Thyroid gland (tissue), 4 donors: ENCODE measurements at places on chromosomes 3 and 15. TPM values are rescaled to one million over a fixed set of nuclear protein-coding genes. Genes with fewer than 3 reads are reported as not detected.

Gene RARB
- total RNA-seq = 19.3 TPM

Gene BLM
- total RNA-seq = 1.3 TPM

Gene HHLA2
- total RNA-seq = not detected

Gene TMCO5A
- total RNA-seq = not detected

- no peak overlapping the region for H3K27ac ChIP-seq
- DNase-seq = no peak
- H3K4me3 ChIP-seq = no peak overlapping the region
- no peaks in the 10 kb centered on the region for H3K4me1 ChIP-seq
Measured at GRCh38 chr15:100691321-100691720, 88.9 kb downstream of the ASB7 start.

GRCh38 chr15:61299075-61299763 is 70.1 kb upstream of the RORA start:
- DNase-seq = peak; percentile 75
- H3K36me3 ChIP-seq = no peaks in the 10 kb centered on the region
- no peak overlapping the region for H3K27ac ChIP-seq
- peaks cover 5% of the 10 kb centered on the region for H3K4me1 ChIP-seq

DNA sequence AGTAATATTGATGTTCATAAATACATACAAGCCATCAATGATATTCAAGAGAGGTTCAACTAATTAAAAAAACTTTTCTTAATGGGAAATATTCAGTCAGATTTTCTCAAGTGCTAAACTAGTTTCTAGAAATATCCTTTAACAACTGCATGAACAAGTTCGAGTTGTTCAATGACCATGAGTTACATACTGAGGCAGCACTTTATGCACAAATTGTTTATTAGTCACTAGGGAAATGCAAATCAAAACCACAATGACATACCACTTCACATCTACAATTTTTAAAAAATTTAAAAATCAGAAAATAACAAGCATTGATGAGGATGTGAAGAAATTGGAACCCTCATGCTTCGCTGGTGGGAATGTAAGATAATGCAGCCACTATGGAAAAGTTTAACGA is 62.4 kb downstream of the RAD18 start:
- no peak overlapping the region for H3K4me3 ChIP-seq
- H3K27ac ChIP-seq = no peak overlapping the region
- no peaks in the 10 kb centered on the region for H3K4me1 ChIP-seq
- DNase-seq = no peak
- no peaks in the 10 kb centered on the region for H3K36me3 ChIP-seq
- no peaks in the 10 kb centered on the region for H3K27me3 ChIP-seq

DNA sequence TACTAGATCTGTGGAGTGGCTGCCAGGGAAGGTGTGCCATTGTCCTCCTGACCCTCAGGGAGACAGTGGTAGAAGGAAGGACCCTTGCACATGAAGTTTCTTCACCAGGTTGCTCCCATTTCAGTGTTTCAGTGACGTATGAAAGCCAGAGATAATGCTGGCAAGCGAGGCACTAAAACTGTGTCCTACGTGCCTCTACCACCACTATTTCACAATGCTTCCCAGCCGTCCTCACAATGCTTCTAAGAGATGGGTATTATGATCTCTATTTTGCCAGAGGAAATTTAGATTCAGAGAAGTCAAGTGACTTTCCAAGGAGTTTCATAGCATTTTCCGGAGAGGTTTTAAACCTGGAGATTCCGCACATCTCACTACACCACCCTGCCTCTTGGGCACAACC is 28.0 kb upstream of the RNF7 start:
- no peak overlapping the region for H3K27ac ChIP-seq
- no peak overlapping the region for H3K4me3 ChIP-seq

DNA sequence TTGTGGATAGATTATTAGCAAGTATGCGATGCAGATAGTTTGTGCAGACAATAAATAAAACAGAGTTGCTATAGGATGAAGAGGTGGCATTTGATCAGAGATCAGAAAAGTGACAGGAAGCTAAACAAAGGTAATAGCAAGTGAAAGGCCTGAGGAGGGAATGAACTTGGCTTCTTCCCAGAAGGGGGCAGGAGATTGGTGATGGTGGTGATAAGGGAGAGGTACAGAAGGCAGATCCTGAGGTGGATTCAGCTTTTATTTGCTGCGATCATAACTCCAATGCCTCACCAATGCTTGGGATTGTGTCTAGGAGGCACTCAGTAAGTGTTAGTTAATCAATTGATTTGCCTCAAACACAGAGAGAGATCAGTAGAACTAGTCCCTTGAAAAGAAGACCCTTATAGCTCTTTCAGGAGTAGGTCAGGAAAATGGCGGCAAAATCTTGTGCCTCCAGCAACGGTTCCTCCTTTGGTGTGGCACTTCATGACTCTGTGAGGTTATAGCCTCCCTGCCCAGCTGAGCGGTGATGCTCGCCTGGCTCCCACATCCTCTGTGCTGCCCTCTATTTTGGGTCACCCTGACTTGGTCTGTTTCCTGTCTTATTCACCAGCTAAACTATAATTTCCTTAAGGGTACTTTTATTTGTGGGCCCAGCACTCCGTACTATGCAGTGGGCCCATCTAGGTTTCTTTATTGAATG is 37.5 kb downstream of the TGFBR2 start:
- no peaks in the 10 kb centered on the region for H3K36me3 ChIP-seq
- no peak overlapping the region for H3K4me3 ChIP-seq
- peak; percentile 6 for DNase-seq
- peaks cover 14% of the 10 kb centered on the region for H3K4me1 ChIP-seq
- no peaks in the 10 kb centered on the region for H3K27me3 ChIP-seq

DNA sequence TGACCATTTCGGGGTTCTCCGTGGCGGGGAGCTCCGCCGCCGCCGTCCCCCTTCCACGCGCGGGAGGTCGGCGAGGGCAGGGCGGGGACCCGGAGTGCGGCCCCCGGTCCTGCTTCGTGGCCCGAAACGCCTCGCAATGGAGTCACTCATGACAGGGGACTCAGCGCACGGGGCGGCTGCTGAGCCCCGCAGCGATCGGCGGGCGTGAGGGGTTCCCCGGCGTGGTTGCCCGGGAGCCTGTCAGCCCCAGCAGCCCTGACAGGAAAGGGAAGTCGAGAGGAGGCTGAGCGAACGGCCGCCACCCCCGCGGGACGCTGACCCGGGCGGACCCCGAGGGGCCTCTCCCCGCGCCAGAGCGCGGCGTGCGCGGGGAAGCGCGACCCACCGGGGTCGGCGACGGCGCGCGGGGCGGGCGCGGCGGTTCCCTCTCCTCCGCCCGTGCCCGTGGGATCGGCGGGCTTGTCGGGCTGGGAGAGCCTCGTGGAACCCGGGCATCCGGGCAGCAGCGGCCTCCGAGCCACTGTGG is 564 bp upstream of the PIGZ start:
- no peaks in the 10 kb centered on the region for H3K27me3 ChIP-seq
- peaks cover 10% of the 10 kb centered on the region for H3K4me1 ChIP-seq
- no peaks in the 10 kb centered on the region for H3K36me3 ChIP-seq
- DNase-seq = peak; percentile 13
- peak overlapping the region; percentile 58 for H3K4me3 ChIP-seq

DNA sequence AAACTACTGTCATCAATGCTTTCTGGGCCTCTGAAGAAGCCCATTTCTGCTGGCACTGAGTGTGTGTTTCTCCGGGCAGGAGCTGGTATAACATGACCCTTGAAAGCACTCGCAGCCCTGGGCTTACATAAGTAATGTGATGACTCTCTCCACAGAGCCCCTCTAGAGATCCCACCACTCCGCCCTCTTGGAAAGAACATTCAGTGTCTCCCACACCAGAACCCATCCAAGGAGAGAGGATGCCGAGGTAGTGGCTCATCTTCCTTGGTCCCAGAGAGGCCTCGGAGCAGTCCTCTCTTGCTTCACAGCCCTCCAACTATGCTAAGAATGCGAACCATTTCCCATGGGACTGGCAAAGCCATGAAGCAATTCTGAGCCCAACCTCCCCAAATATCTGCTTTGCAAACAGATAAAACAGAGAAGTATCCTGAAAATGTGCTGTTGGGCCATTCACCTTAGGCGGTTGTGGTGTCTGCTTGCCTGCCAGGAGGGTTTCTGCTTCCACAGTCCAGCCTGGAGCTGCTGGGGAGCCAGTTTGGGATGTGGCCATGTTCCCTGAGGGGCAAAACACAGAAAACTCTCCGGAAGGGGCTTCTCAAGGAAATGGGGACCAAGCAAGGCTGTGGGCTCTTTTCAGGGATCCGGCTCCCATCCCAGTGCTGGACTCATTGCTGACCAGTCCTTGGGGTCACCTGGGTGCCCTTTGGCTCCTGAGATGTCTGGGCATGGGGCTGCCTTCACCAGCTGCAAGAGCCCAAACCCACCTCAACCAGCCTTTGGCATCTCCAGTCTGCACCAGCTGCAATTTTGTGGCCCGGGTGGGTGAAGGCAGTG is 47.3 kb downstream of the AMOTL2 start:
- H3K36me3 ChIP-seq = no peaks in the 10 kb centered on the region
- DNase-seq = peak; percentile 74
- H3K4me1 ChIP-seq = peaks cover 35% of the 10 kb centered on the region
- H3K27me3 ChIP-seq = no peaks in the 10 kb centered on the region

DNA sequence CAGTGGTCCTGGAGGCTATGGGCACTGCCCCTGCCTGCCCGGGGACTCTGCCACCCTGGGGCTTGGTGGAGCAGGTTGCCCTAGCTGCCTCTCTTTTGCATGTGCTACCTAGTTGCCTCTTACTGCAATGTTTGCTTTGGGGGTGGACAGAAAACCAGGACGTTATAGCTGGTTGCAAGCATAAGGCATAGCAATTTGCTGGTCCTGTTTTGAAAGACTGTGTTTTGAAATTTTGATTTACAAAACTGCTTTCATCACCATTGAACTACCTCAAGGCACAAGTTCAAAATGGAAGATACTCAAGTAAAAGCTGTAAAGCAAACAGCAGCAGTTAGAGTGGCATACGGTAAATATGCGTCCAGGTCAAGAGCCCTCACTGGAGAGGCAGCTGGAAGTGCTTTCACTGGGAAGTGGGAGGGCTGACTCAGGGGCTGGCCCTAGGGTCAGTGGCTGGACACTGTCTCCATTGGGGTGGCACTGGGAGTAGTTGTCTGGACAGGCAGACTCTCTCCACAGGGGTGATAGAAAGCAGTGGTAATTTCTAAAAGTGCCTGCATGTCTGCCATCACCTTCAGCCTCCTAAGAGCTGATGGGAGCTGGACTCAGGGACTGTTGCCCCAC is 138.1 kb downstream of the CHDH start:
- H3K27ac ChIP-seq = no peak overlapping the region
- H3K36me3 ChIP-seq = no peaks in the 10 kb centered on the region
- peak; percentile 53 for DNase-seq
- H3K4me1 ChIP-seq = no peaks in the 10 kb centered on the region
- no peaks in the 10 kb centered on the region for H3K27me3 ChIP-seq
- no peak overlapping the region for H3K4me3 ChIP-seq

- no peak overlapping the region for H3K4me3 ChIP-seq
- H3K4me1 ChIP-seq = no peaks in the 10 kb centered on the region
- H3K36me3 ChIP-seq = no peaks in the 10 kb centered on the region
Measured at GRCh38 chr3:127889461-127889863, 25.6 kb upstream of the KBTBD12 start.

DNA sequence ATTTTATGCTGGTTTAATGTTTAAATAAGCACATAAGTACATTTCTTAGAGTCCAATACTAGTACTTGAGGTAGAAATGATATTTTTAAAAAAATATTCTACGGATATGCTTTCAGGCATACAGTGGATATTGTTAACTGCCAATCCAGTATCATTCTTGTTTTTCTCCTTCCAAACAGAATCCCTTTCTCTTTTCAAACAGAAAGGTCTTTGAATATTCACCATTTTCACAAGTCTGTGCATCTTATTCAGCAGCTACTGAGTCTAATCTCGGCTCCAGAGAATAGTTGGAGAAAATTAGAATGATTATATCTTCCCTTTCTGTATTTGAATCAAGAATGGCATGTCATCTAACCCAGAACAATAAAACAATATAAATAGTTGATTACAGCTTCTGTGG is 174.5 kb downstream of the GOLGA6L6 start:
- H3K27me3 ChIP-seq = no peaks in the 10 kb centered on the region
- H3K27ac ChIP-seq = no peak overlapping the region
- H3K36me3 ChIP-seq = no peaks in the 10 kb centered on the region
- no peak overlapping the region for H3K4me3 ChIP-seq

DNA sequence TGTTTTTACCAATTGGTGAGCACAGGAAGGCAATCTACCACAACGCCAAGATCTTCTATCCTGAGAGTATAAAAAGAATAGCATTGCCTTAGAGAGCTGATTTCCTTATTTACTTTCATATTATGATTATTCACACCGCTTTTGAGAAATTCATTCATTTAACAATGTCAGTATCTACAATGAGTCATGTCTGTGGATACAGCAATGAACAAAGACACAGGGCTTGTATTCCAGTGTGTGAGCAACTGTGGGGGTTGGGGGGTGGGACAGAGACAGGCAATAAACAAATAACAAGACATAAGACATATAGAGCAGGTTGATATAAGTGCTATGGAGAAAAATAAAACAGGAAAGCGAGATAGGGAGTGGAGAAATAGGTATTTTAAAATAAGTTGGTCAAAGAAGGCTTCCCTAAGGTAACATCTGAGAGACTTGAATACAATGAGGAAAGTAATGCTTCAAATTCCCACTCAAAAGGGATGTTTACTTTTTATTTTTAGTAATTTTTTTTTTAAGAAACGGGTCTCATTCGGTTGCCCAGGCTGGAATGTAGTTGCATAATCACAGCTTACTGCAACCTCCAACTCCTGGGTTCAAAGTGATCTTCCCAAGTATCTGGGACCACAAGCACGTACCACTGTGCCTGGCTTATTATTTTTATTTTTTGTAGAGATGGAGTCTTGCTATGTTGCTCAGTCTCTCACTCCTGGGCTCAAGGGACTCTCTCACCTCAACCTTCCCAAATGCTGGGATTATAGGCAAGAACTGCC is 45.7 kb downstream of the PGBD4 start:
- DNase-seq = no peak
- H3K36me3 ChIP-seq = peaks cover 16% of the 10 kb centered on the region
- H3K4me3 ChIP-seq = no peak overlapping the region
- H3K4me1 ChIP-seq = no peaks in the 10 kb centered on the region
- H3K27me3 ChIP-seq = no peaks in the 10 kb centered on the region

GRCh38 chr3:44771424-44772098 is 10.0 kb downstream of the KIF15 start:
- DNase-seq = no peak
- no peaks in the 10 kb centered on the region for H3K4me1 ChIP-seq
- no peaks in the 10 kb centered on the region for H3K27me3 ChIP-seq
- H3K27ac ChIP-seq = no peak overlapping the region
- H3K4me3 ChIP-seq = no peak overlapping the region
- H3K36me3 ChIP-seq = no peaks in the 10 kb centered on the region

DNA sequence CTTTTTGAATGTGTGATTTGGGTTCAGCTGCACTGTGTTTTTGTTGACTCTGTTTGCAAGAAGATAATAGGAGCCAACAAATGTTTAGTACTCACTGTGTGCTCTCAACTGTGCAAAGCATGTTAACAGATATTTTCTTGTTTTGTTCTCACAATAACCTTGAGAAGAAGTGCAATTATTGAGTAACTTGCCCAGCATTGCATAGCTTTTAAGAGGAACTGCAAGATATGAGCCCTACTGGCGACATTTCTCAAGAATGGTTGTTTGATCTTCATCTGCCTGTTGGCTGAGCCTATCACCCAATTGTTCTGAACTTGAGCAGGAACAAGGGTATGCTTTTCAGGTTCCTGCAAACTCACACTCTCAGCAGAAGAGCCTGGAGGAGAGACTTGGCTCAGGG is 43.4 kb upstream of the AGBL1 start:
- no peak for DNase-seq
- H3K4me1 ChIP-seq = no peaks in the 10 kb centered on the region
- no peak overlapping the region for H3K4me3 ChIP-seq
- H3K27me3 ChIP-seq = no peaks in the 10 kb centered on the region
- no peaks in the 10 kb centered on the region for H3K36me3 ChIP-seq
- no peak overlapping the region for H3K27ac ChIP-seq

GRCh38 chr15:45458746-45459403 is 63.7 kb downstream of the SLC30A4 start:
- no peaks in the 10 kb centered on the region for H3K36me3 ChIP-seq
- H3K4me1 ChIP-seq = no peaks in the 10 kb centered on the region
- H3K27ac ChIP-seq = no peak overlapping the region
- peak; percentile 76 for DNase-seq
